ENCODE measurements at places on chromosomes 7 and 10.

DNA sequence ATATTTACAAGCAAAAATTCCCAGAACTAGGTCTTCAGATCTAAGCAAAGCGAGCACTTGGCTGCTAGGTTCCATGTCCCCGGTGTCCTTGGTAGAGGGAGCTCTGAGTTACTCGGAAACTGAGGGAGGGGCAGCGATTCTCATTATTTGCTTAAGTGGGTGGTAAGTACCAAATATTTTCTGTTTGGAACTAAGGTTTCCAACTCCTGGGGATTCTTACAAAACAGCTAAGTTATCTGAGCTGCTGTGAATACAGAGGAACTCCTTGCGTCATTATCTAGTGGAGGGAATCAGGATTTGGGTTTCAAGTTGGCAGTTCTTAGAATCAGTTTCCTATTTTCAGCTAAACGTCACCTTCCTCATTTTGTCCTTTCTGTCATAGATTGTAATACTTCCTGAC lies 76.8 kb upstream of the IKZF1 start:
- no peak for DNase-seq

GRCh38 chr10:5601826-5602495 lies 64.4 kb downstream of the ASB13 start:
- DNase-seq = no peak

DNA sequence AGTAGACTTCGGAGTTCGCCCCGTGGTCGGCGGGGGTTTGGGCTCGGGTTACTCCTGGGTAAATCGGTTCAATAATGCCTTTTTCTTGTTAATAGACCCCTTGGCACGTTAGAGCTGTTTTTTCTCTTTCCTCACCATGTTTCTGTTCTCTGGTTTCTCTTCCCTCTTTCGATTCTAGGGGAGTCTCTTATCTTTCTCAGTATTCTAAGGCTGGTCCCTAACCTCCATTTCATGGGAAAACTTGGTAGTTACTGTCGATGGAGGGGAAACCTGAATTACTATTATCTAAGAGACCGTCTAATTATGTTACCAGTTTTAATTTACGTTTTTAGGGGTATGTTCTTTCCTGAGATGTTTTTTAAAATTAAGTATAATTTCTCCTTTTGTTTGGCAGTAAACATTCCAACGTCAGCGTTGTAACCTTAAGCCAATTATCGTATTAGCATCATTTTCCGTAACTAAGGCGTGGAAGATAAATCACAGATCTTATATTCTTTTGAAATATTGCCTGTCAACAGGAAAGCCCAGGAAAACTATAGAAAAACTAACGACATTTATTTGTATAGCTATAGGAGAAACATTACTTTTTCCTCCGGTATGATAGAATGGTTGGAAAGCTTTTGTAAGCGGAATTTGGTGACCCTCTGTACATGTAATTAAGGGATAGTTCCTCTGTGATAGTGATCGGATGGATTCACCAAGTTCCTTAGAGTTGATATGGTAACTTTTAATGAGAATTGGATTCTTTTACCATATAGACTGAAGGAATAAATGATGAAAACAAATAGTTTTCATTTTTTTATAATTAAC lies 847 bp downstream of the BTAF1 start:
- DNase-seq = no peak

GRCh38 chr7:101538596-101539459 lies 90.3 kb downstream of the MYL10 start:
- peak; percentile 66 for DNase-seq

DNA sequence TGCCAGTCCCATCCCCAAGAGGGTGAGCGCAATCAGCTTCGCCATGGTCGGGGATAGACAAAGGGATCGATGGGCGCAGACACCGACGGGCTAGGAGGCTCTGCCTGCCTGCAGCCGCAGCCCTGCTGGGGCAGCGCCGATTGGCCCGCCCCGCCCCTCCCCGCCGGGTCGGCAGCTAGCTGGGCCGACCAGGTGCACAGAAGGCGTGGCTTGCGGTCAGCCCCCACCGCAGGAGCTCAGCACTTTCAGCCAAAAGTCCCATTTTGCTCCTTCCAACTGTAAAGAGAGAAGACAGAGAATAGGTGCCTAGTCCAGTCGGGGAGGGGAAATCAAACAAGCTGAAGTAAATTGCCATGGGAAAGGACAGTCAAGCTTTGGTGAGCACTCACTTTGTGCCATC lies at the start of gene PON1:
Gene PON1, minus strand, starts transcription at position 102 of the 400 bp plus-strand sequence. Its CDS starts 57 bp downstream, at position 45.
- peak; percentile 70 for DNase-seq

GRCh38 chr7:76280408-76280807 lies 22.1 kb upstream of the HSPB1 start:
- peak; percentile 57 for DNase-seq

DNA sequence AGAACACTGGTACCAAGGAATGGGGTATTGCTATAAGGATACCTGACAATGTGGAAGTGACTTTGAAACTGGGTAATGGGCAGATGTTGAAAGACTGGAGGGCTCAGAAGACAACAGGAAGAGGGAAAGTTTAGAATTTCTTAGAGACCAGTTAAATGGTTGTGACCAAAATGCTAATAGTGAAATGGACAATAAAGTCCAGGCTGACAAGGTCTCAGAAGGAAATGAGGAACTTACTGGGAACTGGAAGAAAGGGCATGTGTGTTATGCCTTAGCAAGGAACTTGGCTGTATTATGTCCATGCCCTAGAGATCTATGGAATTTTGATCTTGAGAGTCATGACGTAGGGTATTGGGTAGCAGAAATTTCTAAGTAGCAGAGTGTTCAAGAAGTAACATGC lies 38.0 kb downstream of the FAM149B1 start:
- no peak for DNase-seq

GRCh38 chr10:27383595-27384542 lies 120.2 kb upstream of the RAB18 start:
- no peak for DNase-seq

GRCh38 chr7:106770191-106770590 lies 94.9 kb upstream of the PIK3CG start:
- no peak for DNase-seq
